ENCODE measurements at places on chromosomes 7 and 10.

DNA sequence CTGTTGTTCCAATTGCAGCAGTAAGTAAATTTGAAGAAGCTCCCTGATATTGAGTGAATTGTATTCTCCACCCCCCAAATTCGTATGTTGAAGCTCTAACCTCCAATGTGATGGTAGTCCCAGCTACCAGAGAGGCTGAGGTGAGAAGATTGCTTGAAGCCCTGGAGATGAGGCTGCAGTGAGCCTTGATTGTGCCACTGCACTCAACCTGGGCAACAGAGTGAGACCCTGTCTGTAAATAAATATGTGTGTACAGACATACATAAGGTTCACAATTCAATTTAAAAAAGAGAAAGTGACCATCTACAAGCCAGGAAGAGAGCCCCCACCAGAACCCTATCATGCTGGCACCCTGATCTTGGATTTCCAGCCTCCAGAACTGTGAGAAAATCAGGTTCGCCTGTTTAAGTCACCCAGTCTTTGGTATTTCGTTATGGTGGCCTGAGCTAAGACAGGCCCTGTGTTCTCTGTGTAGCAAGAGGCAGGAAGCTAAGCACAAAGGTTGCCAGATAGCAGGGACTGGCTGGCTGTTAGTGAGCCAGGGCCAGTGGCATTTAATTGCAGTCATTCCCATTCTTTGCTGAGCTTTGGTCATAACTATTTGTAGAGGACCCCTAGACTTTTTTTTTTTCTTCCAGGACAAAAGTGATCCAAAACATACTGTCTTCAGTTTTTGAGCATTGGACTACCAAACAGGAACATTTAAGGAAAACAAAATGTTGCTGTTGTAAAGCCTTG lies 45.6 kb downstream of the AUTS2 start:
- DNase-seq = no peak

DNA sequence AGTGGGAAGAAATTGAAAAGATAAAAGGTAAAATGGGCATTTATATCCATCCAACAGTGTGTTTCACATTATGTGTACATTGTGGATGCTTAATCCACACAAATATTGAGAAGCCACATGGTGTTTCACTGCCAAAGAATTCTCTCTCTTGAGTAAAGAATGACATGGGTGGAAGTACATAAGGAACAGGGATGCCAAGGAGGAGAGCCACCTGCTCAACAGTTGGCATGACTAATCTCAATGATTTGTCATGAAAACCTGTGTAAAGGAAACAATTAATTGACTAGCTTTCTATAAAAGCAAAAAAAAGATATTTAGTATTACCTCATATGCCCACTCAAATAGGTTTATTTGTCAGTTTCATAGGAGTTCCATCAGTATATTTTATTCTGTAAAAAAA lies 43.1 kb downstream of the MAGI2 start:
- no peak for DNase-seq

GRCh38 chr10:5291501-5292195 lies 73.1 kb upstream of the UCN3 start:
- no peak for DNase-seq

DNA sequence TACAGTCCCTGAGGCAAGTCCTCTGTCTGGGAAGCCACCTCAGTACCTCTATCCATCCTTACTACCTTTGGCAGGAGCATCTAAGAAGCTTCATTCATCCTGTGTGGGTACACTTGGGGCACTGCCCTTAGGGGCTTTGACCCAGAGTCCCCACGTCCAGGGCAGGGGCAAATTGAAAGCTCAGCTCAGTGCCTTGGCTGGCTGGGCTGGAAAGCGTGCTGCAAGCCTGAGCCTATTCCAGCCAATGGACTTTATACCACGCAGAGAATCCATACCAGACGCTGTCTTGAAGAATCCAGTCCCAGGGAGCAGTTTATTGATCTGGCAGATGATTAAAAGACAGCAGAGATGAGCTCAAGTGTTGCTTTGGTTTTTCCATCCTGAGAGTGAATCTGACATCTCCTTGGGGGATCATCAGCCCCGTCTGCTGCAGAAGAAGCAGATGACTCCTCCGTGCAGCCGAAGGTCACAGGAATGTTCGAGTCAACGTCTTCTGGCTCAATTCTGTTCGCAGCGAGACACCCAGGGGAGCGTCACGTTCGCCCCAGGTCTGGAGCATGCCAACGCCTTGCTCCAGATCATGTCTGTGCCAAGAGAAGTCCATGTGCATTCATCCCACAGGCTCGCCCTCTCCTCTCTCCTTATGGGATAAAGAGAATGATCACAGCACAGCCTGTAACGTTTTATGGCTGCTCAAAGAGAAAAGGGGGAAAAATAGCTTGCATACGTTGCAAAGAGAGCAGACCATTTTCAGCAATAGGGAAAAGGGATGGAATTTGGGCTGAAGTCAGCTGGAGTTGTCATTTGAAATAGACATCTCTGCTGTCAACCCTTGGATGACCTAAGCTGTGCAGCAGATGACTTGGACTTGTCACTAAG lies 35.8 kb upstream of the LYZL1 start:
- DNase-seq = no peak

DNA sequence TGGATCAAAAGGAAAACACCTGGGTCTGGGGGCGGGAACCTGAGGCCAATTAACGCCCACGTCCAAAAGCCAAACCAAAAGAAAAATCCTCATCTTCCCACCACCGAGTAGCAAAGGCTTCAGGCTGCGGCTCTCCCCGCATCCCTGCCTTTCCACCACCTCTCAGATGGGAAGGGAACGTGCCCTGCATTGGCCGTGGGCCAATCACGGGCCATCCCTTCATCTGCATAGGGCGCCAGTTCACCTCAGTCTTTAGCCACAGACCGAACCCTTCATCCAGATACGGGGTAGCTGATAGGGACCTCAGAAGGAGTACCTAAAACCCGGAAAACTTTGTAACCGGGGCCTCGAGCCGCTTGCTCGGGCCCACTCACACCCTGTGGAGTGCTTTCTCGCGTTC lies 626 bp downstream of the PRPF18 start:
- DNase-seq = no peak

DNA sequence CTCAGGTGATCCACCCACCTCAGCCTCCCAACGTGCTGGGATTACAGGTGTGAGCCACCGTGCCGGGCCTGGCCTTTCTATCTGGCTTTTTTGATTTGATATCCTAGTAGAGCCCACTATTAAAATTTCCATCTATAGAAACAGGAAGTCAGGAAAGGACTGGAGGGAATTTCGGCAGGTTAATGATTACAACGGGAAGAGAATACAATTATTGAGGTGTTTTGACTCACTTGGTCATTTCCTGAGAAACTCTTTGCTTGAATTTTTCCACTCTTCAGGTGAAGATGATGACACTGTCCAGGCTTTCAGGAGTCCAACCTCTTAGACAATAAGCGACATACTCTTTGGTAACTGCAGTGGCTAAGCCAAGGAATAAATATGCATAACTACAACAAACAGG lies 1.1 kb upstream of the MKLN1 start:
- DNase-seq = no peak

GRCh38 chr7:115015619-115016018 lies 93.7 kb downstream of the MDFIC start:
- DNase-seq = no peak

DNA sequence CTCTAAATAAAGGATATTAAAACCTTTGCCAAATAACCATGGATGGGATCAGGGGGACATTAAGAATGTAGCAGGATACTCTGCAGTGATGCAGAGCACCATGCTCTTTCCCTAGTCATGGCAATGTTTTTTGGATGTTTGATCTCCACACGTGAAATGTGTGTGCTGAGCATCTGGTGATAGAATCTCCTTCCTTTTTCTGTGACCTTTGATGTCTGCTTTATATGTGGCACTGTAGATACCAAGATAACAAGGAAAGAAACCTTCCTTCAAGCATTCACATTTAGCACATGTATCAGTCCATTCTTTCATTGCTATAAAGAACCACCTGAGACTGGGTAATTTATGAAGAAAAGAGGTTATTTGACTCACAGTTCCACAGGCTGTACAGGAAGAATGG lies 87.7 kb upstream of the CYP2C9 start:
- no peak for DNase-seq

DNA sequence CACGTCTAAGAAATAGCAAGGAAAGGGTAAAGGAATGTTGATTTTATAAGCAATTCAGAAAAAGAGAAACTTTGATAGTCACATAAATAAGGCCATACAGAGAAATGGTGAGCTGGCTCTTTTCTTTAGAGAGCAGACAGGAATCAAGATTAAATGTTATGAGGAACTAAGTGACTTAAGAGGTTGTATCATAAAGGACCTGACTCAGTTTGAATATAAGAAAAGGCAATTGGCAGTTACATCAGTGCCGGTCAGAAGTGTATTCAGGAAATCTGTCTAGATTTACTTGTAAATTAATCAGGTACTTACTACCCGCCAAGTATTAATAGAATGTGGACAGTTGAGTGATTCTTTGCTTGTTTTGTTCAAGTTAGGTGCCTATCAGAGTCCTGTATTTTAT lies 2.1 kb downstream of the MRPL32 start:
- DNase-seq = no peak

DNA sequence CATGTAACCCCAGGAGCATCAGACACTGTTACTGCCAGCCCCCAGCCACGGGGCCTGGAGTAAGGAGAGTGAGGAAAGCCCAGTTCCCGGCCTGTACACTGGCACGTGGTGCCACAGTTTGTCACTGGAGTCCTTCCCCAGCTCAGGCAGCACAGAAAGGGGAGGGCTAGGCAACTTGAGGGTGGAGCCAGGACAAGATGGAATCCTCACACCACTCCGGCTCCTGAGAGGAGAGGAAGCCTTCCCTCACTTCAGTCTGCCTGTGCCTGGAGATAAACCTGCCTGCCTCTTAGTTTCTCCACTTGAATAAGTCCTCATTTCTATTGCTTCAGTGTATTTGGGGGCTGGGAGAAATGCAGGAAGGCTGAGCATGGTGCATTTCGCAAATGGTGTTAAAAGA lies 176.0 kb downstream of the KIAA1217 start:
- no peak for DNase-seq

DNA sequence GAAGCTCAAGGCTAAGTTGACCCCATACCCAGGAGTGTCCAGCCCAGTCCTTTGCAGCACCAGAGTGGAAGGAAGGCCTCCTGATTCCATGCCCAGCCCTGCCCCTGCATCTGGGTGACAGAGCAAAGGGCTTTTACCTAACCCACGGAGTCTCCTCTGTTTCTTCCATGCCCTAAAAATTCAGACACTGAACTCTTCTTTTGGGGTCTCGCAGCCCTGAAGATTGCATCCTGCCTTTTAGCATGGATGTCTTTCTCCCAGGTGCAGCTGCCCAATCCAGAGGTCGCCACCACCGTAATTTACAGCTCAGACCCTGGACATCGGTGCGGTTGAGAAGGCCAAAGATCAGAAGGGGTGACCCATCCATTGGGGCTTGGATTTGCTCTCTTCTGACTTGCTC lies 50.8 kb downstream of the CXCL12 start:
- DNase-seq = no peak

DNA sequence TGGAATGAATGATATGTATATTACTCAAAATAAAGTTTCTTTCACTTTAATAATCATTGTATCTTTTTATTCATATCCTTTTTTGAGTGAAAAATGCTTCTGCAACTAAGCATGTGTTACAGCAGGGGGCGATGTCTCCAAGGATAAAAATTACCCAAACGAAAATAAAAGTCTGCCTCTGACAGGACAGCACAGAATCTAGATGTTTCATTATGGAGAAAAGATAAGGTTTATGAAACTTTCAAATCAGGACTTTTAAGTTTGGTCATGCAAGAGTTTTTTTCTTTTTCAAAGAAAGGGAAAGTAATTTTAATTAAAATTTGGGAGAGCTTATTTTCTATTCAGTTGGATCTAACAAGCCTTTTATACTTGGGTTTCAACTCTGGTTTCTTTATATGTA lies 48.4 kb downstream of the TES start:
- DNase-seq = peak; percentile 20

DNA sequence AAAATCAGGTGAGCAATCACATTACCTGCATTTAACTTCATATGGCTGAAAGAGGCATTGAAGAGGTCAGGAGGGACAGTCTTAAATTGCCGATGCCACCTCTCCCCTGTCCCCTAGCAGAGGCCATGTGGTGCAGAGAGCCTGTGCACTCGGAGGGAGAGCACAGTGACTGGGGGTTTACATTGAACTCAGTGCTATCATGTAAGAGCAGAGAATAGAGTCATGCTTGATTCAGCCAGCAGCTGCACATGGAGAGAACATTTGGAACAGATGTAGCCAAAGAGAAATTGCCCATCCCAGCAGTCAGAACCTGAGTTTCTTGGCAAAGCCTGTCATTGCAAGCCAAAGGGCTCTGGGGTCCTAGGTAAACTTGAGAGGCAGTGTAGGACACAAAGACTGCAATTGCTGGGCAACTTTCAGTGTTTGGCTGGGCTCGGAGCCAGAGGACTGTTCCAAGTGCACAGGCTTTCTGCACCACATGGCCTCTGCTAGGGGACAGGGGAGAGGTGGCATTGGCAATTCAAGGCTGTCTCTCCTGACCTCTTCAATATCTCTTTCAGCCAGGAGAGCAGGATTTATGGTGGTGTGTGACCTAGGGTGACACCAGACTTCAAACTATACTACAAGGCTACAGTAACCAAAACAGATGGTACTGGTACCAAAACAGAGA lies 267.1 kb downstream of the REEP3 start:
- no peak for DNase-seq

DNA sequence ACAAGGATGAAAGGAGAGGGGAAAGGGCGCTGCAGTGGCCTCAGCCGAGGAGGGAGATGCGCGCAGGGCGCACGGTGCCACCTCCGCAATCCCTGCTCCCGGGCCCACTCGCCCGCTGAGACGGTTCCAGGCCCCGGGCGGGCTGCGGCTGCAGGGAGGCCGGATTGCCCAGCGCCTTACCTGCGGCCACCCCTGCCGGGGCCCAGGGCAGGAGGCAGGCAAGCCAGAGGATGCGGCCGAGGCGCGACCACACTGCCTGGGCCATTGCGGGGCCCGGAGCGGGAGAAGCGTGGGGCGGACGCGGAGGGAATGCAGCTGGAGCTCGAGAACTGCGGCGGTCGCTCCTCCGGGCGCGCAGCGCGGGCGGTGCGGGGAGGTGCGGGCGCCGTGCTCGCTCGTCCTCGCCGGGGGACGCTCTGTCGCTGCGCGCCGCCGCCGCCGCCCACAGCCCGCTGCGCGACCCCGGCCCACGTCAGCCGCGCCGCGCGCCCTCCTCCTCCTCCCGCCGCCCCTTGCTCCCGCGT lies at the start of gene TMEM130:
Gene TMEM130, minus strand, starts transcription at position 418 of the 524 bp plus-strand sequence. Its CDS starts 153 bp downstream, at position 265.
- DNase-seq = no peak

DNA sequence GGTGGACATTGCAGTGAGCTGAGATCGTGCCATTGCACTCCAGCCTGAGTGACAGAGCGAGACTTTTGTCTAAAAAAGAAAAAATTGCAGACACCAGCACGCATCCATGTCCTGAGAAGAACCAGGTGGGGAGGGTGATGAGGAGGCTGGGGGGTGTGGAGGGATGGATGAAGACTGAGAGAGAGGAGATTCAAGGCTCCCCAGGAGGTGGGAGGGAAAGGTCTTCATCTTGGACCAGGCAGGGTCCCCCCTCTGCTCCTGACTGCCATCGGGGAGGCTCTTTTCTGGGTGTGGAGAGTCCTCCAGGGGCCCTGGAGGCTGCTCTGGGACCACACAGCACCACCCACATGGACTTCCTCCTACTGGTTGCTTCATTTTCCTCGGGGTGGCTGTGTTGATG lies 1.5 kb downstream of the SCART1 start:
- DNase-seq = no peak

- DNase-seq = no peak
Measured at GRCh38 chr10:89307269-89307577, 5.4 kb downstream of the IFIT2 start.

Data from NCI-H1930 (cell line).